ENCODE measurements at places on chromosomes 11 and 22.

DNA sequence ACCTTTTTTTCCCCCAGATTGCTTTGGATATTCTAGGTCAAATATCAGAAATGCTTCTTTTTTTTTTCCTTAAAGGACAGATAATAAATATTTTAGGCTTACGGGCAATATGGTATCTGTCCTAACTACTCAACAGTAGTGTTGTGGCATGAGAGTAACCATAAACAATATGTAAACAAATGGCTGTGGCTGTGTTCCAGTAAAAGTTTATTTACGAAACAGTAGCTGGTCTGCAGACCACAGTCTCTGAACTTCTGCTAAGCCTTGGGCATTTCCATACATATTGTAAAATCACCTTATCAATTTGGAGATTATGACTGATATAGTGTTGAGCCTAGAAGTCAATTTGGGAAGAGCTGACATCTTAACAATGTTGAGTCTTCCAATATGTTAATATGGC lies 139.0 kb upstream of the PITPNB start:
- DNase-seq: no peak

DNA sequence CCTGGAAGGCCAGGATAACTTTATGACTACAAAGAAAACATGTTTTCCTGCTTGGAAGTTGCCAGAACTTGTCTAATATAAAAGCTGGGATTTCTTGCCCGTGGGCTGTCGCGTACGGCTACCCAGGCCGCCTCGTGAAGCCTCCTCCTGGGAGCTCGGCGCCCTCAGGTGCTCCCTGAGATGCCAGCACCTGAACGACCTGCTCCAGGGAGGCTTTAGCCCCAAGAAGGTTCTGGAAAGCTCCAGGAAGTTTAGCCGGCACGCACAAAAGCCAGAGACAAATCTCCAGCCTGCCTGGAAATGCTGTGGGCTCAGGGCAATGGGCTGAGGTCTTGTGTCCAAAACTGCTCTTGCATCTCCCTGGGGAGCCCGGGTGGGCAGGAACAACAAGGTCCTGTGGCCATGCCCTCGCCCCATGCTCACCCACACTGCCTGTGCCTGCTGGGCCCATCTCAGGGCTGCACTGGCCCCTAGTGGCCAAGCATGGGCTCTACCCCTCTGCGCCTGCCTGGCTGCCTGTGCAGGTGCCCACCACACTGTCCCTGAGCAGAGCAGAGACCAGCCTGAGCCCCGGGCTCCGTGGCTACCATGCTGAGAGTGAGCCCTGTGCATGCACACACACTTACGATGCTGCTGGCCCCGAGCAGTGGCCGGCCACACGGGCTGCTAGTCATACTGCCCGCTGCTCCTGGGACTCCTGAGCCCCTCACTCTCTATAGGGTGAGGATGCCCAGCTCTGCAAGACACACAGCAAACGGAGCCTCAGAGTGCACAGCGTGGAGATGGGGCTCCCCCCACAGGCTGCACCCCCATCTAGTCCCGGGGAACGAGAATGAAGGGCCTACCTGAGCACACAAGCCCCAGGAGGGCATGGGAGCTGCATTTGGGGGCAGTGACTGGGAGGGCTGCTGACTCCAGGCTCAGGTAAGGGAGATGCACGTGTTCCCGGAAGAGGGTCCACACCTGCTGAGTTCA lies 4.9 kb upstream of the CELSR1 start:
- DNase-seq: peak; percentile 37

- DNase-seq: no peak
These were observed 3.8 kb upstream of the GGA1 start for GRCh38 chr22:37604875-37605274.

DNA sequence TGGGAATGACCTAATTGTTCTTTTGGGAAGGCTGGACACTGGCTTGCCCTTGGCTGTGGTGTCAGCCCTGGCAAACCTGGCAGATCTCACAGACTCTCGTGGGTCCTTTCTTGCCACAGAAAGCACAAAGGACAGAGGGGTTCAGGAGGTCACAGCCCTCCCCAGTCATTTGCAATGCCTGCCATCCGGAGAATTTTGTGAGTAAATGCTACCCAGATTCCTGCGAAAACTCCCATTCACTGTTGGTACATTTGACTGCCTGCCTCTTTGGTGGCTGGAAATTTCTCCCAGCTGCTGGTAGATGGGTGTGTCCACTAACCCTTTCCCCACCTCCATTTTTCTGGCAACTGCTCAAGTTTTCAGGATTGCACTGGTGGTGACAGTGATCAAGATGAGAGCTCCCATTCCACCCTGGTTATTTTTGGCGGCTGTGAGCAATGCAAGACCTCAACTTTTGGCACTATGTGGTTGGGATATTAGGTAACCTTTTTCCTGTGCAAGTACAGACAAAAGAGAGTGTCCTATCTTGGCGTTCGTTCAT lies 155.7 kb downstream of the NAV2 start:
- no peak for DNase-seq

- DNase-seq: no peak
These were observed 174.2 kb downstream of the ETS1 start for GRCh38 chr11:128412847-128413791.

- no peak for DNase-seq
These were observed 57.5 kb downstream of the RPUSD4 start for GRCh38 chr11:126153972-126154371.
